Activated T-cell treated with anti-CD3 and anti-CD28 coated beads, Interleukin-2, amount 50 U/mL, for 1 hour (primary cell): ENCODE measurements at places on chromosomes 11 and 22.

DNA sequence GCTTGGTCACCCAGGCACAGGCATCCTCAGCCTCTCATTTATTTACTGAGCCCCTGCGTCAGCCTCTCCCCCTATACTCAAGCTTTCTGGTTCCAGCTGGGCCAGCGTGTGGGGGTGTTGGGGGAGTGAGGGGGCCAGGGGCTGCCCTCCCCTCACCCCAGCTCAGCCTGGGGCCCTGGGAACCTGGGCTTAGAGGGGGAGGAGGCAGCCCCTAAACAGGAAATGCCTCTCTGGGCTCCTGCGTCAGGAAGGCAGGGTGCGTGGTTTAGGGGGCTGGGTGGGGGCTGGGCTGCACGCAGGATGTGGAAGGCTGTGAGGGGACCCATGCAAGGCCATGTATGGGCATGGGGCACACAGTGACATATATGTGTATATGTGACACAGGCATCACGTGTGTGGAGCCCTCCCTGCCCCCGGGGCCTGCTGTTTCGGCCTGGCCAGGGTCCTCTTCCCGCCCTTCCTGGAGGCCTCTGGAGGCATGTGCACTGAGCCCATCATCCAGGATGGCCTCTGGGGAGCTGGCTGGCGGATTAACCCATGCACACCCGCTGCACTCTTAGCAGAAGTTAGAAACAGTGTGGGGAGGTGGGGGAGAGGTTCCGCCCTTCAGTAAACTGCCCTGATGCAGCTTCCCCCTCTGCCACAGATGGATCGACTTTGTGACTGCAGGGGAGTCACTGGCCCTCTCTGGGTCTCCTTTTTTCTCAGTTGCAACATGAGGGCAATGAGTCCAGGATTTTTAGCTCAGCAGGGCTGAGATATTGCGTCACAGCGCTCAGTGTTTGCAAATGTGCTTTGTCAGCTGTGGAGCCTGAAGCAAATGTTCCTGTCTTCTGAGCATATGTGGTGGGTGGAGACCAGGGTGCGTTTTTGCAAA, 1.1 kb upstream of the CD248 start:
- peak; percentile 69 for DNase-seq

DNA sequence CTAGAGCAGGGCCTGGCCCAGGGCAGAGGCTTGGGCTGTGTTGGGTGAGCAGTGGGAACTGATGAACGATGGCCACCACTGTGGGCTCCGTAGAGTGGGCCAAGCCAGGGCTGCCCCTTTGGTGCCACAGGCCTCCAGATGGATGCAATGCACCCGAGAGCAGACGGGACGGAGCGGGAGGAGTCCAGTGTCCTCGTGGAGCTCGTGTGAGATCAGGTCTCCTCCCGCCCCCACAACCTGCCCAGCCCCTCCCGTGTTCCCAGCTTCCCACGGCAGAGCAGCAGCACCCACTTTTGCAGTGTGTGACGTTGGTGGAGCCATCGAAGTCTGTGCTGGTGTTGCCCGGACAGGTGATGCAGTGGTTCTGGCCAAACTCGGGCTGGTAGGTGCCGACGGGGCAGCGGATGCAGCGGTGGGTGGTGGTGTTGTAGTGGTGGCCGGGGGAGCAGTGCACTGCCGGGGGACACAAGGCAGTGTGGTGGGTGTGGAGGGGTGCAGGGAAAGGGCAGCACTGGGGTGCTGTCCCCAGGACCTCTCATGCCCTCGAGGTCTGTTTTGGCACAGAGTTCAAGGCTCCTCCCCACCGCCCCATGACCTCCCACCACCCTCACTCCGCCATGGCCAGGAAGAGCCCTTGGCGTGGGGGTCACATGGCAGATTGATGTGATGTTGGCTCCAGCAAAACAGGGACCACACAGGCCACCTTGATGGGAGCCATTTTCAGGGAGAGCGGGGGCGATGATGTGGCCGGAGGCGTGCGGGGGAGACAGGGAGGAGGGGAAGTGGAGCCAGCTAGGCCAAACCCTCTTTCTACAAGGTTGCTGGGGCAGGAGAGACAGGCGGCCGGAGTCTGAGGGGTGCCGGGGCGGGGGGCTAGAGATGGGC, 23.9 kb upstream of the TTLL12 start:
- no peak for DNase-seq

- DNase-seq, result peak; percentile 55
Measured at GRCh38 chr11:108592591-108593213, 866 bp downstream of the EXPH5 start.

DNA sequence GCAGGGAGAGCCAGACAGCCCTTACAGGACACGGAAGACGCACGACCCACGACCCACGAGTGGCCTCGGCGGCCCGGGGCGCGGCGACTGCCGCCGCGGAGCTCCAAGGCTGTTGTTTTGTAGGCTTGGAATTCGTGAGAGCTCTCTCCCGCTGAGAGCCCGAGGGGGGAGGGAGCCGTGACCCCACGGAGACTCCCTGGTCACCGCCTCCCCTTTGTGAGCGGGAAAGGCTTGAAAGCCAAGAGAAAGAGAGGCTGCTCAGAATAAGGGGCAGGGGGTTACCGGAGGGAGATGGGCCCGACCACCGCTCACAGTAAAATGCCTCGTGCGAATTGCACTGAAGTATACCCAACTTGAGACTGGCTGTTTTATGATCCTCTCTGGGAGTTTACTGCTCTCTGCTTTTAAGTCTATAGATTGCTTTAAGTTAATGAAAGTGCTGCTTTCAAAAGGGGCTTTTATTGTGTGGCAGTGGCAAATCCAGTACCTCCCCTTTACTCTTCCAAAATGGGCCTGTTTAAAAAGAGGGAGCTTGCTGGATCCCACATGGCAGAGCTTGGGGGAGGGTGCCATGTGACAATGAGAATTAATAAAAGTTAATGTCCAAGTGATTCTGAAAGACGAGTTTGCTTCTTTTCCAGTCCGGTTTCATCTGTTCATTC, 2.9 kb downstream of the PKNOX2 start:
- no peak for DNase-seq

DNA sequence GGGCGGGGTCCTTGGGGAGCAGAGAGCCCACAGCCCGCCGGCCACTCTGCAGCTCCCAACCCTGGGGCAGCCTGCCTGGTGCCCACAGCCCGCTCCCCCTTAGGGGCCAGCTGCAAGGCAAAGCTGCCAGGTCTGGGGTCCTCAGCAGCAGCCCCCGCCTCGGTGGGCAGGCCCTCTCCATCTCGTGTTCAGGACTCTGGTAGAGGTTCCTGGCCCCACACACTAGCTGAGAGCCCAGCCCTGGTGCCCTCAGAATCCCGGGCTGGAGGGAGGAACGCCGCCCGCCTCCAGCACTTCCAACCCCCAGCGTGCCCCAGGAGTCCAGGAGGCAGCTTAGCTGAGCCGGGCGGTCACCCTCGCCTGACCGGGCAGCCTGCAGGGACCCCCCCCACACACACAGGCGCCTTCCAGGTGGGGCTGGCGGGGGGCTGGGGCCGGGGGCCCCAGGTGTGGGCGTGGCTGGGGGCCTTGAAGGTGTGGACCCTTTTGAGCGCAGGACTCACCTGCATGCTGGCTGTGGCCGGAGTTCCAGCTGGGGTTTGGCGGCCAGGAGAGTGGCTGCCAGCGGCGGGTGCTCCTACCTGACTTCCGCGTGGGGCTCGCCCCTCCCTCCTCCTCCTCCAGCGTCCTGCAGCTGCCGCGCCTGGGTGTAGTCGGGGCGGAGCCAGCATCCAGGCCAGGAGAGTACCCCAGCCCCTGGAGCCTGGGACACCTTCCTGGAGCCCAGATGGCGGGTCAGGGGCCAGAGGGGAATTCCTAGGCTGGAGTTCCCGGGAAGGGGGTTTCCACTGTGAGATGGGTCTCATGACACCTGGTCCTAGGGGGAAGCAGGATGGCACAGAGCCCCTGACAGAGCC, at the start of gene ANO9:
ANO9 (minus strand) TSS at position 594 of the 857 bp plus-strand sequence; CDS start at position 509, 85 bp downstream.
- peak; percentile 62 for DNase-seq

- DNase-seq, result peak; percentile 50
Measured at GRCh38 chr22:37906364-37907008, 389 bp downstream of the MICALL1 start.

DNA sequence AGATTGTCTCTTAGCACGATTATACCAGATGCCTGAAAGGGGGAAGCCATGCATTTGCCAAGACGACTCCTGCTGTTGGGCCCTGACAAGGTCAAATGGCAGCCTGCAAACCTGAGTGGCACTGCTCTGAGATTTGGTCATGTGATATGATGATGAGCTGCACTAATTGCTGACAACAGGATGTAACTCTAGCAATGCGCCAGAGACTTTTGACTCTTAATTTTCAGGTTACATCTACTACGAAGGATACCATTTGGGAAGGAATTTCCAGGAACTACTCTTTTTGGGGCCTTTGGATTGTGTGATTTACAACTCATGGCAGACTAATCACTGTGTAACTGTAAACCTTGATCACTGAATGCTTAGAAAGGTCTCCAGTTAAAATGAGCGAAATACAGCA, 13.1 kb downstream of the TREH start:
- DNase-seq, result no peak

GRCh38 chr22:45308957-45309421, 745 bp upstream of the FAM118A start:
- no peak for DNase-seq

GRCh38 chr11:23078289-23078971, 218.2 kb upstream of the CCDC179 start:
- no peak for DNase-seq

- no peak for DNase-seq
Measured at GRCh38 chr22:49380828-49381114, 446.9 kb downstream of the BRD1 start.

- DNase-seq, result no peak
Measured at GRCh38 chr11:112790286-112790685, 170.9 kb upstream of the NCAM1 start.

DNA sequence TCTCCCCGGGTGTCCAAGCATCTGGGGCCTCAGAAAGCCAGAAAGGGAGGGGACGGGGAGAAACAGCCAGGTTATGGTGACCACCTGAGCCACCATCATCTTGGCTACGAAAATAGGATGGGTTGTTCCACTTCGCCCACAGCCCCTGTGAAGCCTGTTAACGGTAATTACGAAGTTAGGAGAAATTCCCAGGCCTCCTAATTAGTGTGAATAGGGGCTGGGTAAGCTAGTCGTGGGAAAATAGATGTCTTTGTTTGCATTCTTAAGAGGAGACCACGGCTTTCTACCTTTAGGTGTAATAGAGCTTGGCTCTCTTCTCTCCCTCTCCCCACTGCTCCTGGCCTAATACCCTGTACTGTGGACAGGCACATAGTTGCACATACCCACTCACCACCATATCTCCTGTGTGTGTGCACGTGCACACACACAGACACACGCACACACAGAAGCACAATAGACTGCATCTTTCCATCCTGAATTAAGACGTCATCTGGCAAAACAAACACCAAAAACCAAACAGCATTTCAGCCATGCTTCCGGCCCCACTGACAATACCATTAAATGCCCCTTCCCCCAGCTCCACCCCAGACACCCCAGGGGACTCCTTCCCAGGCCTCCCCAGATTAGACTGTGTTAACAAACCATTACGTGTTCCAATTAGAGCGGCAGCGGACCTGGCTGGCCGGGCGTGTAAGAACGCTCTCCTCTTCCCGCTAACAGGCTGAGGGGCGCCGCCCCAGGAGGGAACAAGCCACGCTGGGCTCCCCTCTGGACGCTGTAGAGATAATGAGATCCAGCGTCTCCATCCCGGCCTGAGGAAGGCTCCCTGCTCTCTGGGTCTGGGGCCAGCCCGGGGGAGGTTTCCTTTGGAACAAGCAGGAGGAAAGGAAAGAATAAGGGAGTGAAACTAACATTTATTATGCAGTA, 72.8 kb downstream of the TP53I11 start:
- no peak for DNase-seq

GRCh38 chr22:45918459-45919370, 58.2 kb downstream of the WNT7B start:
- no peak for DNase-seq

GRCh38 chr11:12086271-12087074, 23.9 kb upstream of the MICAL2 start:
- no peak for DNase-seq

GRCh38 chr11:113168354-113169342, 145.7 kb upstream of the TTC12 start:
- DNase-seq, result no peak

DNA sequence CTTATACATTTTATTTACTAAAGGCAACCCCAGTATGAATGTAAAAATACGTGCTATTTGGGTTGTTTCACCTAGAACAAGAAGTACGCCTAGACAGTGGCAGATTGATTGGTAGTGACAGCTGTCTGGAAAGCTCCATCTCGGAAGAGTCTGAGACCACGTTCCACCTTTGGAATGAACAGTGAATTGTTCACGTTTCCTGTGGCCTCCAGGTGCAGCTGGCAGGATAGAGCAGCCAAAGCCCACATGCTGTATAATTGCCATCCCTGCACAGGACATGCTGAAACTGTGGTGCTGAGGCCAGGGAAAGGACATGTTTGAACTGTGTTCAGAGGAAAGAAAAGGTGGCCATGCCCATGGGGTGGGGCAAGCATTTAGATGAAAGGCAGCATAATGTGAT, 218.7 kb upstream of the MTNR1B start:
- no peak for DNase-seq

DNA sequence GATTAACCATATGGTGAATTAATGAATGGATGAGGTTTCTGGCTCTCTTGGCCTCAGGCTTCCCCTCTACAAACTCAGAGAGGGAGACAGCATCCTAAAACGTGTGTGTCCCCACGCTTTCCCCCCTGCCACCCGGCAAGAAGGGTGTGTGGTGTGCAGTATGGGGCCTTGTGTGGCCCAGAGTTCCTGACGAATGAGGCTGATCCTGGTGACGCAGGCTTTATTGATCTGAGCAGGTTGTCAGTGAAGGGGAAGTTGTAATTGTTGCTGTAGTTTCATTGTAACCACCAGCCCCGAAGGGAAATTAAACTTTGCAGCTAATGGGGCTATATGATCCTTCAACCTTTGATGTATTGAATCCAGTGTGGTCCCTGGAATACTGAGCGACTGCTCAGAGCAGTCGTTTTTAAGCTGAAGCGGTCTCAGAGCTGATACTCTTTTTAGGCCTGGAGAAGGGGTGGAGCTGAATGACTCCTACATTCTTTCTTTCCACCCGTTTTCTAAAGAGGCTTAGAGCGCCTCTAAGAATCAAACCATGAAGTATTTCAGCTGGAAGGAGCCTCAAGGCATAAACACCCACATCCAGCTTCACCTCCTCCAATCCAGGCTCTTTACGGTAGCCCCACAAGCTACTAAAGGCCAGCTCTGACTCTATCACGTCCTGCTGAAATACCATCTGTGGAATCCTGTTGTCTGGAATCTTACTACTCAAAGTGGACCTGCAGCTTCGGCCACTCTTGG, 284.7 kb downstream of the MIAT start:
- no peak for DNase-seq

DNA sequence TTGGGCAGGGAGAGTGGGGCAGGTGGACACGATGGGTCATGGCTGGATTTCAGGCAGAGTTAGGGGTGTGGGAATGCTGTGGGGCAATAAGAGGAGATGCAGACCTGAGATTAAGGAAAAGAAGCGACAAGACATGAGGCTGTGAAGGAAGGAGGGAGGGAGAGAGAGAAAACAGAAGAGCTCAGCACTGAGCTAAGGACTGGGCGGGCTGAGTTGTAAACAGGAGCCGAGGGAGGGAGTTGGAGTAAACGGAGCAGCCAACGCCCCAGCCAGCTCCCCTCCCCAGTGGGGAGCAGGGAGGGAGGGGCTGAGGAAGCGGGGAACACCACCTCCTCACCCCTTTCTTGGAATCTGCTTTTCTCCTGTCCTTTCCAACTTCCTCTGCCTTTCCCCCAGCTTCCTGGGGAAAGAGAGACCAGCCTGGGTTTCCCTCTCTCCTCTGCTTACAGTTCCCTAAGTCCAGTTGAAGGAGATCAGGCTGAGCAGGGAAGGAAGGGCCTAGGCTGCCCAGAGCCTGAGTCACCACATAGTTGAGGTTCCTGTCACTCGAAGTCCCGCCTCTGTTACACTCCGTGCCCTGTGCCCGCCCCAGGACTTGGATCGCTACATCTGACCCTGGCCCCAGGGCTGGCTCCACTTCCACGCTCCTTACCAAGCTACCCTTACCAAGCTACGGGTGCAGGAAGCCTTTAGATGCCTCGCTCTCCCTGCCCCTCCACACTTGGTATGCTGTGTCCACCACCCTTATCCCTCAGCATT, 6.7 kb upstream of the AHNAK start:
- peak; percentile 73 for DNase-seq
